AG20443 (cell line): ENCODE measurements at places on chromosomes 5 and 9.

DNA sequence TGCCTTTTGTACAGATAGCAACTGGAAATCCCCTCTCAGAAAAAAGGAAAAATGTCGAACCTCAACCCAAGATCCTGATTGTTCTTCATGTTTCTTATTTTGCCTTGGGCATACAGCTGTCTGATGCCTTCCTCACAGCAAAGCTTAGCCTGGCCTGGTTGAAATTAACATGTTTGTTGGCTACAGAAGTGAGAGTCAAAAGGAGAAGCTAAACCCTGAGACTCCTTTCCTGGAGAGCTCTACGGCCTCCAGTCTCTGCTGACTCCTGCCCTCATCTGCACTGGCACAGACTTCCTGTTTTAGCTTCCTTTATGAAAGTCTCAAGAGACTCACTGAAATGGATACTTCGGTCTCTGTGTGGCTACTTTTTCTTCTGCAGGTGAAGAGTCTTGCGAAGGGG lies 186.7 kb downstream of the PARP8 start:
- DNase-seq, result no peak

DNA sequence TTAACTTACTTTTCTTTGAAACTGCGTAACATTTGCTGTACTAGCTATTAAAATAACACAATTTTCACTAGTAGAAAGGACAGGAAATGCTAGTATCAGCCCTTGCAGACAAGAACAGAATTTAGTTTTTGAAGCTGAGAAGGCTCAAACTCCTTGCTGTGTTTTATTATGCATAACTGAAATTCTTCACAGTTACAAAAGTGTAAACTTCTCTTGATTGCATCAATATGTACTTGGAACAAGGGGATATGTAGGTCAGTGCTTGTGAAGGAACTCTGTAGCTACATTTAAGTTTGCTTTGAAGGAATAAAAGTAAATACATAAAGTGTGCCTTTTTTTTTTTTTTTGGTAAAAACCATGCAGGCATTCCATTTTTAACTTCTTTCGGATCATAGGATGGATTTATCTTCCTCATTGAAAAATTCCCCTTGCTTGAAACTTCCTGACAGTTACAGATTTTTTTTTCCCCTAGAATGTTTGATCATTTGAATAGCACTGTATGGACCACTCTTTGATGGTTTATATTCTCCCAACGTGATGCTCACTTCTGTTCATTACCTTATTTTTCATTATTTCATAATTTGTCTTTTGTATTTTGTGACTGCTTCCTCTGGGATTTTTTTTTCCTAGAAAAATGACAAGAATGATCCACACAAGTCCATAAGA lies 94.9 kb upstream of the DAB2 start:
- peak; percentile 27 for DNase-seq

DNA sequence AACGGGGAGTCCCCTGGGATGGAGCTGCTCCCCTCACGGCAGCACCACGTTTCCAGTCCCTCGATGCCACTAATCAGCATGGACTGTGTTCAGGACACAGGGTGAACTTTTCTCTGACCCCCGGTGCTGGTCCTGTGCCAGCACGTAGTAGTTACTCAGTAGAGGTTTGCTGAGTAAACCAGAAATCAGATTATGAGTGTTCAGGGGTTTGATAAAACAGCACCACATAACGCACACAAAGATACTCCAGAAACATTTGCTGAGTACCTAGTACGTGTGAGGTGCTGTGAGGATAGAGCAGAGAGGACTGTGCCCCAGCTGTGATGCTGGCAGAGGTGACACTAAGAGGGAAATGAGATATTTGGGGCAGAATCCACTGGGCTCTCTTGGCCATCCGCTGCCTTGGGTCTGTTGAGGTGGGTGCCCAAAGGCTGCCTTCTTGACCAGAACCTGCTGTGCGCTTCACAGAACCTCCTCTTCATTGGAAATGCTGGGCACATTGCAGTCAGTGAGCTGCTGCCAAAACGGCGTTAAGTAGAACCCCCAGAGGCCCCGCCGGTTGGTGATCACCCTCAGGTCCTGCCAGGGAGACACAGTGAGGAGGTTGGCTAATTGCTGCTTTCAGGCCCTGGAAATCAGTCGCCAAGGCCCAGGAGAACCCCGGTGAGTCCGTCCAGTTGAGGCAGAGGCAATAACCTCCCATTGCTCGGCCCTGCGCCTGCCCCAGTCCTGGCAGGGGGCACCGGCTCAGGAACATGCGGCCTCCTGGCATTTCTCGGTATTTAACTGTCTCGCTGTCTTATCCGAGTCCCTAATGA lies 49.4 kb downstream of the NEURL1B start:
- DNase-seq, result no peak

DNA sequence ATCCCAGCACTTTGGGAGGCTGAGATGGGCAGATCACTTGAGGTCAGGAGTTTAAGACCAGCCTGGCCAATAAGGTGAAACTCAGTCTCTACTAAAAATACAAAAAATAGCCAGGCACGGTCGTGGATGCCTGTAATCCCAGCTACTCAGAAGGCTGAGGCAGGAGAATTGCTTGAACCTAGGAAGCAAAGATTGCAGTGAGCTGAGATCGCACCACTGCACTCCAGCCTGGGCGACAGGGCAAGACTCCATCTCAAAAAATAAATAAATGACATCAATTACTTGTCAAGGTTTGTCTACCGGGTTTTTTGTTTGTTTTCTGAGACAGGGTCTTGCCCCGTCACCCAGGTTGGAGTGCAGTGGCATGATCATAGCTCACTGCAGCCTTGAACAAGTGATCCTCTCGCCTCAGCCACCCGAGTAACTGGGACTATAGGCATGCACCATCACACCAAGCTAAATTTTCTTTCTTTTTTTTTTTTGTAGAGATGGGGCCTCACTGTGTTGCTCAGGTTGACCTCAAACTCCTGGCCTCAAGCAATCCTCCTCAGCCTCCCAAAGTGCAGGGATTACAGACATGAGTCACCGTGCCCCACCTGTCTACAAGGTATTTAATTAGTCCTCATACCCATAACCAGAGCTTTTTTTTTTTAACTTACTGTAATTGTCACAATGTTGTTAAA lies 64.9 kb downstream of the SUSD1 start:
- DNase-seq, result no peak

- no peak for DNase-seq
Observed at GRCh38 chr5:17398866-17399835, 98.9 kb upstream of the TAF11L2 start.

DNA sequence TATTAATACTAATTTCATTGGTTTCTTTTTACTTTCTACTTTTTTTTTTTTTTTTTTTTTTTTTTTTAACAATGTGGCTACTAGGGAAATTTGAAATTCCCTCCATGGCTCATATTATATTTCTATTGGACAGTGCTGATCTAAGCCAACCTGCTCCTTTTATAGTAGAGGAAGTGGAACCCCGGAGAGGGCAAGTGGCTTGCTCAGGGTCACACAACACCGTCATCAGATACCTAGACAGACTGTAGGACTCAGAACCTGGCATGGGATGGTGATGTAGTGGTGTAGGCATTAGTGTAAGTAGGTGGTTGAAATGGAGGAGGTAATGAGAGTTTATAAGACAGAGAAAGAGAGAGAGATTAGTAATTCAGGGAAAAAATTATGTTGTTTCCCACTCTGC lies 10.8 kb downstream of the ZNF618 start:
- peak; percentile 42 for DNase-seq

DNA sequence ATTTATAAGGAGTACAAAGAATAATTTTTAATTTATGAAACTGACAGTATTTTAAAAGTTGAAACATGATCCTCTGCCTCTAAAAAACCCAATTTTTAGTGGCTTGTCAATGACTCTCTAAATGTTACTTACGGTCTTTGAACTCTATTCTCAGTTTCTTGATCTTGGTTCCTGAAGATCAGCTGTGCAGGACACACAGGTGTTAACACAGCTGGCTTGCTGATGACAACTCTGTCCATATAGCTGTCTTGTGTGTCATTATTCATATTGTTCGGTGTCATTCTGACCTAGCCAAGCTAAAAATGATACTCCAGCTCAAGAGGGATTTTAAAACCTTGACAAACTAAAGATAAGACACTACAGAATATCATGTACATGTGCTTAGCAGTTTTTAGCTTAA lies 314.5 kb downstream of the CCDC171 start:
- DNase-seq, result no peak

- DNase-seq, result no peak
Observed at GRCh38 chr9:135179976-135180375, 92.5 kb downstream of the OLFM1 start.

DNA sequence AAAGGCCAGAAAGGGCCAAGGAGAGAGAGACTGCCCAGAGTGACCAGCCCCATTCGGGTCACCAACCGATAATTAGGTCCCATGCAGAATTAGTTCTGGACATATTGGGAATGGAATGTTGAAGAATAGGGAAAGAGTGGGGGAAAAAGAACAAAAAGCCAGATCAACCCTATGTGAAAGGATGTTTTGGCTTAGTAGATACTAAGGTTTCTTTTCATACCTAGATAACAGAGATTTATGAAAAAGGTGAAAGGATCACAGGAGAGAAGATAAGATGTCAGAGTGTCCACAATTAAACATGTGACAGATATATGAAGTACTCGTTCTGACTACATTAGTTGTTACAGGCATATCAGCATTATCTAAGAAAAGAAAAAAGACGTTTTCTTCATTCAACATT lies 52.1 kb downstream of the MARCHF3 start:
- no peak for DNase-seq

GRCh38 chr9:81814401-81814793 lies 113.8 kb upstream of the SPATA31D4 start:
- DNase-seq, result no peak

DNA sequence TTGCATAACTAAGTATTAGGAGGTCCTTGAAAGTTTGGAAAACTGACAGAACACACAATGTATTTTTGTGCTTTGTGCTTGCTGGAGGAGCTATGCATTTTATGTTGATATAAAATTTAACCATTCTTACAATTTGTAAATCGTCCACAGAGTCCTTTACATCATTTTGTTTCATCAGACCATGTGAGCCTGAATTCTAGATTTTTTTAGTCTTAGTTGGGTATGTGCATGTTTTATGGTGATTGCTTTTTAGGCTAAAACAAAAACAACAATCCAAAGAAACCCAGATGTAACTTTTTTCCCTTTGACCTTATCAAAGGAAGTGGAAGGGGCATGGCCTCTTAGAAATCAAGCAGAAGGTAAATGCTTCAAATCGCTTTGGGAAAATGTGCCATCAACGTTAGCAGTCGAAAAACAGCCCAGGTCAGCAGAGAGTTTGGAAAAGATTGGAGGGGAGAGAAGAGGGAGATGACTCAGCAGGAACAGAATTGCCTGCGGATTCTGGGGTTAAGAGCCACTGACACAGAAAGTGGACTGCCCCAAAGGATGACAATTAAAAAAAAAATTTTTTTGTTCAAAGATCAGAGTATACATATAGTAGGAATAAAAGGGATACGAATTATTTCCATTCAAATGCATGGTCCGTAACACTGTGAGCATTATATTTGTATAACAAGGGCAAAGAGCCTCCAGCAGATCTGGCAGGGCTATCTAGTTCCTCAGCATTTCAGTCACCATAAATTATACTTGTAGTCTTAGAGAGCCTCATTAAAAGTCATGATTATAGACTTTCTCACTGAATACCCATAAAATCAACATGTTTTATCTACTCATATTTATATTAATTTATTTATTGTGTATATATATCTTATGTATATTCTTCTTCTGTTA lies 253.5 kb upstream of the HAPLN1 start:
- no peak for DNase-seq

DNA sequence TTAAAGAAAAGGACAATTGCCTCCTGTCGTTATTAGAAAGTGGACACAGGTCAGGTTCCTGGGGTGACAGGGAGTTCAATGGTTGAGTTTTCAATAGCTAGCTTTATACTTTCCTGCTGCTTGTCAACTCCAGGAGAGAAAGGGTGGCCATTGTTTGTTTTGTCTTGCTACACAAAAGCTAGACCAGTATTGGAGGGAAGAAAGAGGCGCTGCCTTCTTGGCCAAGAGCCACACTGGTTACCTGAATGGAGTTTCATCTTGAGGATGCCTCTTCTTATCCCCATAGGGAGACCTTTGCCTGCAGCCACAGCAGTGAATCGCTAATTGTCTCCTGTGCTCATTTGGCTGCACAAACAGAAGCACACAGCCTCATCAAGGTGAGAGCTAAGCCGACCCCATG lies 279.4 kb upstream of the GRIA1 start:
- no peak for DNase-seq

DNA sequence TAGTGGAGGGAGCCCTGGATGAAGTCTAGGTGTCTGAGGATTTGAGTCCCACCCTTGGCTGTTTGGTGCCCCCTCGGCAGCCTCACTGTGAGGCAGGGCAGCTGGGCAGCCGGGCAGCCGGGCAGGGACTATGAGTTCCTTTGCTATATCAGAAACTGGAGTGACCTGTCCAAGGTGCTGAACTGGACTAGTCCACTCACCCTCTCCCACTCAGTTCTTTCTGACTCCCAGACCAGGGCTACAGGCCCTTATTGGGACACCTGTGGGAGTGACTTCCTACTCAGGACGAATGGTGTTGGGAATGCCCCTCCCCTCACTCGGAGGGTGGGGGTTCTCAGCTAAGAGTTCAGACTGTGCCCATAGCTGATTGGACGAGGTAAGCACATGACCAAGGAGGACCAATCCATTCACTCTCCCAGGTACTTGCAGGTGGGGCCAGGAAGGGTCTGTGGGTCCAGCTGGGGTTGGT lies 34.1 kb upstream of the RAPGEF1 start:
- DNase-seq, result peak; percentile 87

DNA sequence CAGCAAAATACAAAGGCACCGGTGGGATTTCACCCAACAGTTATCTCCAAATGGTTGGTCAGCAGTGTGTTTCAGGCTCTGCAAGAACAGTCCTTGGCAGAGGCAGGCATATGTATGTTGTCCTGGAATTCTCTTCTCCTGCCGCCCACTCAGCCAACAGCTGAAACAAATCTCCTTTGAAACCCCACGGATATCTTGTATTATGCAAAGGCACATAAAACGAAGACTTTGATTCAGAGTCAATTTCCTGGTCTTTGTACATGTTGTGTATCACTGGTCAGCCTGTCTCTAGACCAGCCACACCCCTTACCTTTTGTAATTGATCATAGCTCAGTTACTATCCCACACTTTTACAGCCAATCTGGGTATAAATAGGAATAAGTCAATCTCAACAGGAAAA lies 29.2 kb downstream of the FREM1 start:
- DNase-seq, result no peak

DNA sequence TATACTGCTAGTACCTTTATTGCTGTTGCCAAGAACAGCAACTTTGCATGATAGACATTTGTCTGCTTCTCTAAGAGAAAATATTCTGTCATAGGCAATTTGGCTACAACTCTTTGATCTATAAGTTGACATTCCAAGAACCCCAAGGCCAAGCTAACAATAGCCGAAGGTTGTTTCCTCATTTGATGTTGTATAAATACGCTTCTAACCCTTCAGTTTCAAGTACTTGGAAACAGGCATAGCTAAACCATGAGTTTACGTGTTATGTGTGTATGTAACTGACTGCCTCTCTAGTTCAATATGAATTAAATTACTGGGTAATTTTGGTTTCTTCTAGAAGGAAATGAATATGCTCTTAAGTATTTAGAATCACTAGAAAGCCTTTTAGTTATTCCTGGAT lies 1034.0 kb downstream of the TLE4 start:
- no peak for DNase-seq
